Epithelial cell of proximal tubule (primary cell): ENCODE measurements at places on chromosomes 3 and 15. TPM values are rescaled to one million over a fixed set of nuclear protein-coding genes. Genes with fewer than 3 reads are reported as not detected.

DNA sequence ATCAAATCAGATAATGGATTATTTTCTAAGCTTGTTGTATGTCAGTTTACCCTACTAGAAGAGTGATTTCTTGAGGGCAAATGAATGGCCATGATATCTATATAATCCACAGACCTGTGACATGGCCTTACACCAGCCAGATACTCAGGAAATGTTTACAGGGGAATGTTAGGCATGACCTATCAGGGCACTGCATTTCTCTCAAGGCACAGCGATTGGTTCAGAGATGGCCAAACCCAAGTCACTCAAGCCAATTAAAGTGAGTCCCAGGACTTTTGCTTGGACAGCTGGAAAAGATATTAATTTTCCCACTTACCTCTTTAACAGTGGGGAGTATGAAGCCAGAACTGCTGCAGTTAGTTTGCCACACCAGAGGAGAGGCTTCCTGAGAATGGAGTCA lies 28.7 kb upstream of the GATA2 start:
- DNase-seq: no peak

- DNase-seq: peak; percentile 40
These were observed 1.4 kb downstream of the FURIN start for GRCh38 chr15:90869601-90870353.

DNA sequence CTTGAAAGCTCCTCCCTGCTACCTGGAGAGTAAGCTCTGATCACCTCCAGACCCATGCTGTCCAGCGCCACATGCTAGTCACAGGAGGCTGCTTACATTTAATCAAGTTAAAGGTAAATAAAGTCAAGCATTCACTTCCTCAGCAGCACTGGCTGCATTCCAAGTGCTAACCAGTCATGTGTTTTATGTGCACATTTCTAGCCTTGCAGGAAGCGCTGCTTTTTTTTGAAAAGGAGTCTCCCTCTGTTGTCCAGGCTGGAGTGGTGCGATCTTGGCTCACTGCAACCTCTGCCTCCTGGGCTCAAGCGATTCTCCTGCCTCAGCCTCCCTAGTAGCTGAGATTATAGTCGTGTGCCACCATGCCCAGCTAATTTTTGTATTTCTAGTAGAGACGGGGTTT lies 279.2 kb downstream of the GABRG3 start:
- DNase-seq: peak; percentile 23

- DNase-seq: no peak
These were observed 185.2 kb downstream of the RPLP1 start for GRCh38 chr15:69637818-69638217.

DNA sequence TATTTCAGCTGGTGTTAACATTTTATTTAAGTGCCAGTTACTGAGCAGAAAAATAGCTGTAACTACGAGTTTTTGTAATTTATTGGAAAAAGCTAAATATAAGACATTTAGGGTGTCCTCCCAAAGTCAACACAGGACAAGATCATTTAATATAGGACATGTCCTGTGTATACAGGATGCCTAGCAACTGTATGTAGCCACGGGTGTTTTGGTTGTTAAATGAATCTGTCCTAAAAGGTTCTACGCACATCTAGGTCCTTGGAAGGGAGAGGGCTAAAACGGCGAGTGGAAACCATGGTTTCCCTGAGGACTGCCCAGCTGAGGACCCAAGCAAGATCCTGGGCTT lies 565 bp upstream of the ZNF621 start:
- no peak for DNase-seq

DNA sequence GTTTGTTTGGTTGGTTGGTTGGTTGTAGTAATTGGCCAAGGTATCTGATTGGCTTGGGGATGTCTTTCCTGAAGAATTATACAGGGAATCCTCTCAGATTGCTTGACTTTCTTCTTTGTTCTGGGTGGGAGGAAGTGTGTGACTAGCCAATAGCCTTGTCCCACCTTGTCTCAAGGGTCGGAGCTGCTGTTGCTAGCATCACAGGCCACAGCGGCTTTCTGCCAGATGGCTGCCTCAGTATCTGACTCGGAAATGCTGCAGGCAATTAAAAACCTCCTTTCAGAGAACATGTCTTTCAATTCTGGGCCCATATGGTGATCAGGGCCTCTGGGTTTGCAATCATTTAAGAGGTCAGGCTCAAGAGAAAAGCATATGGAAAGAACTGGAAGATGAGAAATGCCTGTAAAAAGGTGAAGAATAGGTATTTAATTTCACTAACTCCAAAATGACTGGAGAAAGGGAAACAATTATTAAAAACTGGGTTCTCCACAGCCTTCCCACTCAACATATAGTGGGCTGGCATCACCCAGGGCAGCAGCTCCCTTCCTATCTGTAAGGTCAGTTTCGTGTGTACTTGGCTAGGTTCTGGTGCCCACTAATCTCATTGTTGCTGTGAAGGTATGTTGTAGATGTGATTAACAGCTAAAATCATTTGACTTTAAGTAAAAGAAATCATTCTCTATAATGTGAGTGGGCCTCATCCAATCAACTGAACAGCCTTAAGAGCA lies 32.4 kb downstream of the TGFBR2 start:
- DNase-seq: no peak

- no peak for DNase-seq
These were observed 37.8 kb downstream of the CD47 start for GRCh38 chr3:108053067-108053466.

GRCh38 chr15:58517252-58517681 lies 85.5 kb downstream of the LIPC start:
- DNase-seq: no peak

DNA sequence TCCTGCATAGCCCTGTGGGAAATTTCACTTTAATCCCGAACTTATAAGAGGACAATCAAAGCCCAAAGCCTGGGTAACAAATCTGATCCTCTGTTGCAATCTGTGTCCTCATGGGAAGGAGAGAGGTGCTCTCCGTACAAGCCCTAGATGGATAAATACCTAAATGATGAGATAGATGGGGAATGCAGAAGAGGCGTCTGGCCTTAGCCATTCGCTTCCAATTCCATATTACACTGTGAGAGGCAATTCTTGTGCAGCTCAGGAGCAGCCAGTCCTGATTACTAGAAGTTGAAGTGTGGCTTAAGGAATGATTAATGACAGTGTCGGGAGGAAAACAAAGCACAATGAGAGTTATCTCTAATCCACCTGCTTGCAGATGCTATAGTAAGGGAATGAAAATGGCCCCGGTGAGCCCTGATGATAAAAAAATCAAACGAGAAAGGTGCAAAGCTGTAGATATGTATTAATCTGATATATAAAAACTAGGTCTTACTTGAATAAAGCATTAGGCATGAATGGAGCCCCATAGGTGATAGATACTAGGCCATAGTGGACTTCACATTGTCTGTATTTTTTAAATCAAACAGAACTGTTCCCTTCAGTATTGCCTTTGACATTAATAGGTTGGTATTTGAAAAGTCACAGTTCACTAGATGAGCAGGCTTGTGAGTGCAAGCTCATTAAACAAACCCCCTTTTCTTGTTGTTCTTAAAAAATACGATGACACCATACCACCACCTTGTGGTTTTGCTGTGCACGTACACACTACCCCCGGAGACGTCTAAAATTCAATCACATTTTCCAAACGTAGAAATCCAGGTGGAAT lies 54.2 kb upstream of the TMCO5A start:
- DNase-seq: no peak

DNA sequence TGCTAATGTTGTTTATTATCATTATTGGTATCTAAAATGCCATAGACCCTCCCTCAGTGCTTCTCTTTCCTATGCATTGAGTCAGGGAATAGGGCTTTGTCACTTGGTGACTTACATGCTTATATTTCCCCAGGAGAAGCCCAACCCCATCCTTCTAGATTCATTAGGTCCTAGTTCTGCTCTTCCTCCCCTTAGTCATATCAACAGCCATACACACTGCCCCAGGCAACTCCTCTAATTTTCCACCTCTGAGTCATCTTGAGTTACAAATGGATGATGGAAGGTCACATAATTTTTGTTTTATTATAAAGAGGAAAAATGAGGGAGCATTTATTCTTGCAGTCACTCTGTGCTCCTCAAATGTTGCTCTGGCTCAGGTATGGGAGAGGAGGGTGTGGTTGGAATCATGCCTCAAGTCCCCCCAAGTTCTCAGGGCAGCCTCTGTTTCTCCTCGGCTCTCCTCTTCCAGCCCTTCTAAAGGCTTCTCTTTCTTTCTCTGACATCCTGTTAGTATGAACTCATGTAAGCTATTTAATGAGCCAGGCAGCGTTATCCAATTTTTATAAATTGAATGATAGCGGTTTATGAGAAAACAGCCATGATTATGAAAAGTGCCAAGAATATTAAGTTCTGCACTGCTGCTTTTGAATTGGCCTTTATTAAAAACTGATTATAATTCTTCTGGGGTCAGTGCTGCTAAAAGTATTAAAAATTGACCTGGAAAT lies 45.6 kb upstream of the FSTL1 start:
- no peak for DNase-seq

DNA sequence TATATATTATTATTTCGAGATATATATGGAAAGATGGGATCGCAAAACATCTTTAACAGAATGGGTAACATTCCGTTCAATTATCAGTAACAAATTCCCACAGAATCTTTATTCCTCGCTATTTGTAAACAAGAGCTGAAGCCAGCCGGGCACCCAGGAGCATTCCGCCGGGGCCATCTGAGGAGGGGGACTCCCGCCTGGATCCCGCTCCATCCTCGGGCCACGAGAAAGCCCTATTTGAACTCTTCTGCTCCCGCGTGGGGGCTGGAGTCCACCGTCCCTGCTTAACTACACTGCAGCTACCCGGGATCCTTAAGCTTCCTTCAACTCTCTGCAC lies 687 bp downstream of the GPR176 start:
- DNase-seq: no peak

DNA sequence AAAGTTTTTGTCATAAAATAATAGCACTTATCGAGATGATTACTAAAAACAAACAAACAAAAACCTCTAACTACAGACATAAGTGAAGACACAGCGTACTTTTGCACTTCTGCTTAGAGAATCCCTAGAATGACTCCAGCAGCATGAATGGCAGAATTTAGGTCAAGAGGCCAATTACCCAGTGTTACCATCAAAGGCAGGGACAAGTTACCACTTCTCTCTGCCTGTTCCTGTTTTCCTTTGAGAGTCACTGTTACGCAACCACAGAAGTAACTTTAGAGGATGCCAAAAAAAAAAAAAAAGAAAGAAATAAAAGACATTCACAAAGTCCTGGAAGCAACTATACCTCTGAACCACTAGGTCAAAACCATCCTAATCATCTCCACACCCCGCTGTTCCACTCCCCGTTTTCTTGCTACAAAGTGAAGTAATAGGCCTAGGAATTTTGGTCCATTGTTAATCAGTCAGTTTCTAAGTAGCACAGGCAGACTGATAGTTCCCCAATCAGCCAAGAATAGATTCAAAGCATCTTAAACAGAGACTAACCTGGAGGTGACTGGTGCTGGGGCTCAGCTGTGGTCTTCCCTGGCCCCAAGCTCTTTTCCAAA lies 41.9 kb downstream of the FMN1 start:
- DNase-seq: peak; percentile 46

- no peak for DNase-seq
These were observed 547.1 kb downstream of the FHIT start for GRCh38 chr3:60703956-60704736.

DNA sequence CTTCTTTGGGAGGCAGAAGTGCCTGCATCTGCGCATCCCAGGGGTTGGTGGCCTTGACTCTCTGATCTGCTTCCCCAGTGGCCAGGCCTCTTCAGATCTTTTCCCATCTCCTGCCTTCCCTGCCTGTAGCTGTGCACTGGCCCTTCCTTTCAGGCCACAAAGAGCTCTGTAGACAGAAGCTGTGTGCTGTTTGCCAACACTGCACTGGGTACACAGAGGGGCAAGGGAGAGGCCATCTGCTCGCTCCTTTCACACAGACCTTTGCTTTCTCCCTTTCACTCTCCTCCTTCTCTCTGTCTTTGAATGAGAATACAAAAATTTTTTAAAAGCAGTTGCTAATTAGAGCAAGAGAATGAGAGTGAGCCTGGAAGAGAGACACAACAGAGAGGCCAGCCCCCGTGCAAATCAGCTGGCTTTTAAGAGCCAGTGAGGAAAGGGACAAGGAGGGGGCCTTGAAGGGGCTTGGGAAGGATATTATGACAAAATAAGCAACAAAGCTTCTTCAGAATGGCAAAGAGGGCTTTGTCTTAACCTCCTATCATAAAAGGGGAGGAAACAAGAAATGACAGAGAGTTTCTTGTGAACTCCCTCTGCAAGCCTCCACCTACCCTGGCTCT lies 170.9 kb downstream of the EPHB1 start:
- DNase-seq: no peak

- no peak for DNase-seq
These were observed 27.3 kb downstream of the STT3B start for GRCh38 chr3:31559872-31560534.

GRCh38 chr3:197522881-197523441 lies 32.8 kb downstream of the BDH1 start:
- DNase-seq: no peak

DNA sequence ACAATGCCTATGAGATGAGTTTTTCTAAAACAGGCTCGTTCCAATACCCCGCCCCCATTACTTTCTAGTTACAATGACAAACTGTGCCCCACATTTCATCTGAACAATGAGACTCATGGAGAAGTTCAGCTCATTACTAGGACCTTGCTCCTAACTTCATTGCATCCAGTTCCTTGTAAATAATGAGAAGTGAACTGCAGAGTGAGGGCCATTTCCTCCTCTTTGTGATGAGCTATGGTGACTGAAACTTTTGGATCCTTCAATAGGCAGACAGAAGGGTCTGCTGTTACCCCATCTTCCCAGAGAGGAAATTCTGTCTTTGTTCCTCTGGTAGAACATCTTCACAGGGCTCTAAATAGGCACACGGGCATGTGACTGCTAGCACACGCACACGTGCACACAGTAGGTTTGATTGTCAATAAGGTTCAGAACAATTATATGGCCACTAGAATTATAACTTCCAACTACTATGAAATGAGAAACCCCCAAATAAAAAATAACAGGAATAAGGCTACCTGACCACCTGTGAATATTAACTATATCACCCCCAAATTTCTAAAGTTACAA lies 51.8 kb downstream of the SERP1 start:
- no peak for DNase-seq

- DNase-seq: no peak
These were observed 7.4 kb upstream of the DLG1 start for GRCh38 chr3:197305854-197306253.

DNA sequence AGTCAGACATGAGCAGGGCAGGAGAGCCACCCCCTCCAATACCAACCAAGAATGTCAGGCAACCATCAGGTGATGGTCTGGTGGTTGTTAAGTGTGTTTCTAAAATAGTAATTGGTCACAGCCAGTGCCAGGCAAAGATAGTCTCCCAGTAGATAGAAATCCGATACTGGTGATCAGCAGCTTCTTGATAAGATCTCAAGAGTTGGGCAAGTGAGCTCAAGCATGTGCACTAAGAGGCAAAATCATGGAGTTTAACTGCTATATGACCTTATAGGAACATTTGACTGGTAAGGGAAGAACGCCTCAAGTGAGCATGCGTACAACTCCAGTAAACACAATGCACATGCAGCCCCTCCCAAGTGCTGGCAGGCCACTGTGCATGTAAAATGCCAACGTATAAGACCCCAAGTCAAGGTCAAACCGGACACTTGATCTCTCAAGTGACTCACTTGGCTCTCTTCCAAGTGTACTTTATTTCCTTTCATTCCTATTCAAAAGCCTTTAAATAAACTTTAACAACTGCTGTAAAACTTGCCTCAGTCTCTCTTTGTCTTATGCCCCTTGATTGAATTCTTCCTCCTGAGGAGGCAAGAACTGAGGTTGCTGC lies 36.0 kb upstream of the CBLB start:
- DNase-seq: no peak

The SLC33A1 gene
- 22.3 and 24.0 TPM in 2 replicates for total RNA-seq

The EHD4 gene
- 30.2 and 44.7 TPM in 2 replicates for total RNA-seq

The CYP8B1 gene
- total RNA-seq: not detected in 2 replicates

The DNAJA4 gene
- 10.2 and 11.1 TPM in 2 replicates for total RNA-seq

The CEP19 gene
- 1.2 and 1.7 TPM in 2 replicates for total RNA-seq

The PRSS50 gene
- not detected in 2 replicates for total RNA-seq

The GASK1A gene
- total RNA-seq: 1.1 and 1.2 TPM in 2 replicates
